Right atrium auricular region (tissue), 2 donors: ENCODE measurements at places on chromosomes 6 and 20. TPM values are rescaled to one million over a fixed set of nuclear protein-coding genes. Genes with fewer than 3 reads are reported as not detected.

The PRSS16 gene
- not detected for total RNA-seq

The FAM210B gene
- 29.9 TPM for total RNA-seq

DNA sequence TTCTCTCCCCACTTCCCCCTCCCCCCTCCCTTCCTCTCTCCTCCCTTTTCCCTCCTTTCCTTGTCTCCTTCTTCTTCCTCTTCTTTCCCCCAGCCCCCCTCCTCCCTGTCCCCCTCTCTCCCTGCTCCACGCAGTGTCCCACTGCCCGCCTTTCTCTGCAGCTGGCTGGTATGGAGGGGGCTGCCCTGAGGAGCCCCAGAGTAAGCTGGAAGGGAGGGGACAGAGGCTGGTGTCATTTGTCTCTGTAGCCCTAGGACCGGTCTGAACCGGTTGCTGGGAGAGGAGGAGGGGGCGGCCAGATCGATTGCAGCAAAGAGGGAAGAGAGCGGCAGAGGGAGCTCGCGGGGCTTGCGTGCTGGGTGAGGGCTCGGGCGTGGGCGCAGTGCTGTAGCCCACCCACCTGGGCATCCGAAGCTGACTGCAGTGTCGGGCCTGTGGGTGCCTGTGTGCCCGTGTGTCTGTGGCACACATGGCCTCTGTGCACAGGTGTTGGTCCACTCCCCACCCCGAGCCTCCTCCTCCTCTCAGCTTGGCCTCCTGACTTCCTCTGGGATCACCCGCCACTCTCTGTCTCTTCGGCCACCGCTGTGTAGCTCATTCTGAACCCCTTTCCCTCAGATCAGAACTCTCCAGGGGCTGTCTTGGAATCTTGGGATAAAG is 50.6 kb downstream of the SRC start:
- DNase-seq, result no peak

DNA sequence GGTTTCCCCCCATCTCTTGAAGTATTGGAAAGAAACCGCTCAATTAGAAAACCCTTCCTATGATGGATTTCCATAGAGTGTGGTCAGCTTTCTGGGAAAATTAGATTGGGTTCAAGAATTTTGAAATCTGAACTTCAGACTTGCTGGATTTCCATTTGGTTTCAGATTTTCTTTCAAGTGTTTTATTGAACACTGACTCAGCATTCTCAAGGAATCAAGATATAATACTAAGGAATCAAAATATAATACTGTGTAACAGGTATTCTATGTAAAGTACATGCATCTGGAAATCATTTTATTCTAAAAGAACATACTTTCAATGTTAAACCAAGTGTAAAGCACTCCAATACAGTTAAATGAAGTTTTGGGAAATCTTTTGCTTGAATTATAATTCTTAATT is 94.7 kb upstream of the CCN2 start:
- DNase-seq, result no peak

GRCh38 chr20:51062065-51062464 is 39.2 kb upstream of the KCNG1 start:
- no peak for DNase-seq

DNA sequence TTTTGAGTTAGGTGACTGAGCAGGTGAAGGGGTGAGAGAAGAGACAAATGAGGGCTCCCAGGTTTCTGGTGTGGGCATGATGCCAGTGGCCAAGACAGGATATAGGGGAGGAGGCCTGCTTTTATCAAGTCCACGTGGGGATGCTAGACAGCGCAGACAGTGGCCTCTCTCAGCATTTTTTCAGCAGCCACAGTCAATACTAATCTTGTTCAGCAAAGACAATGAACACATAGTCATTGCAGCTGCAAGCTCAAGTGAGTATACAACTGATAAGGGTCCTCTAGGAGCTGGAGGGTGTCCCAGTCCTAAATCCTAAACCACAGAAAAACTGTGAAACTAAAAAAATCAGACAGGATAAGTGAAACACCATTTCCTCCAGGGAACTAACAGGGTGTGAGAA is 48.6 kb downstream of the UQCC1 start:
- no peak for DNase-seq

GRCh38 chr6:139010674-139011073 is 17.9 kb upstream of the ABRACL start:
- DNase-seq, result no peak
